ENCODE measurements at places on chromosomes 4 and X.

DNA sequence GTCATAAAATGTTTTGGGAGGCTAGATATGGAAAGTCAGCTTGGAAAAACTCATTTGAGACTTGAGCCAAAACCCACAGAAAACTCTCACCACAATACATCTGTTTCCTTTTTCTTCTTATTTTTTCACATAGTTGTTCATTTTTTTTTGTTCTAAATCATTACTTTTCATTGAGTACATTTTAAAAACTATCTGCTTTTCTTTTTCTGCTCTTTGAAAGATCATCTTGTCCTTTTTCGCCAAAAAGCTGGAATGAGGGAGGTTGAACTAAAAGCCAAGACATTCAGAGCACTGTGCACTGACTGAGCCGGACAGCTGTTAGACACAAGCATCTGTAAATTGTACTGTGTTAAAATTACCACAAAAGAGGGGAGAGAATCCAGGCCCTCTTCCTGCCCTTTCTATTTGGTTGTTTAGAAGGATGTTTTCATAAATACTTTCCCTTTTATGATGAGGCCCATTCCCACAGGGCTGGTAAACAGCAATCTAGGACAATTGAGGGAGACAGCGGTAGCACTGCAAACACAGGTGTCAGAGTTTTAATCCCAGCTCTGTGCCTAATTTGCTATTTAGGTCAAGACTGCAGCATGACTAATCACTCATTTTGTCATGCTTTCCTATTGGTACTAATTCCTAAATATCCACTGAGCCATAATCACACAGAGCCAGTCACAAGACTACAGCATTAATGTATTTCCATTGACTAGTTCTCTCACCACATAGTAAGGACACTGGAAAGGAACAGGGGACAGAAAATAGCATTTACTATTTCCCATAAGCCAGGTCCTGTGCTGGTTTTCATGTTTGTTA is 7.3 kb upstream of the RNF150 start:
- no peaks in the 10 kb centered on the region for H3K27me3 ChIP-seq
- H3K27ac ChIP-seq, result no peak overlapping the region
- peaks cover 2% of the 10 kb centered on the region for H3K4me1 ChIP-seq
- H3K4me3 ChIP-seq, result no peak overlapping the region

DNA sequence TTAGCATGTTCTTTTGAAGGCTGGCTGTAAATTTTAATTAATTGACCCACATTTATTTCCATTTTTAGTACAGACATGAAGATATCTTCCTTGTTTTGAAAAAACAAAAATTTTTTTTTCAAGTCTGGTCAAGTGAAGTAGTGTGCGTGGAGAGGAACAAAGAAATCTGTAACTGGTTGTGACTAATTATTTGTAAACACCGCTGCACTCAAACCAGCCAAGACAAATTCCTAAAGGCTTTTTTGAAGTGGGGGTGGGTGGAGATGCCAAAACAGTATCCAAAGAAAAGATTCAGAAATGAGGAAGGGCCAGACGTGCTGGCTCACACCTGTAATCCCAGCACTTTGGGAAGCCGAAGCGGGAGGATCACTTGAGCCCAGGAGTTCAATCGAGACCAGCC is 88.3 kb downstream of the SHROOM2 start:
- peaks cover 5% of the 10 kb centered on the region for H3K4me1 ChIP-seq
- no peak overlapping the region for H3K4me3 ChIP-seq
- no peaks in the 10 kb centered on the region for H3K36me3 ChIP-seq
- DNase-seq, result no peak
- no peak overlapping the region for H3K27ac ChIP-seq

- no peaks in the 10 kb centered on the region for H3K36me3 ChIP-seq
- no peak overlapping the region for H3K4me3 ChIP-seq
- DNase-seq, result no peak
- H3K4me1 ChIP-seq, result no peaks in the 10 kb centered on the region
These were observed 77.8 kb downstream of the OR13H1 start for GRCh38 chrX:131621650-131622049.

DNA sequence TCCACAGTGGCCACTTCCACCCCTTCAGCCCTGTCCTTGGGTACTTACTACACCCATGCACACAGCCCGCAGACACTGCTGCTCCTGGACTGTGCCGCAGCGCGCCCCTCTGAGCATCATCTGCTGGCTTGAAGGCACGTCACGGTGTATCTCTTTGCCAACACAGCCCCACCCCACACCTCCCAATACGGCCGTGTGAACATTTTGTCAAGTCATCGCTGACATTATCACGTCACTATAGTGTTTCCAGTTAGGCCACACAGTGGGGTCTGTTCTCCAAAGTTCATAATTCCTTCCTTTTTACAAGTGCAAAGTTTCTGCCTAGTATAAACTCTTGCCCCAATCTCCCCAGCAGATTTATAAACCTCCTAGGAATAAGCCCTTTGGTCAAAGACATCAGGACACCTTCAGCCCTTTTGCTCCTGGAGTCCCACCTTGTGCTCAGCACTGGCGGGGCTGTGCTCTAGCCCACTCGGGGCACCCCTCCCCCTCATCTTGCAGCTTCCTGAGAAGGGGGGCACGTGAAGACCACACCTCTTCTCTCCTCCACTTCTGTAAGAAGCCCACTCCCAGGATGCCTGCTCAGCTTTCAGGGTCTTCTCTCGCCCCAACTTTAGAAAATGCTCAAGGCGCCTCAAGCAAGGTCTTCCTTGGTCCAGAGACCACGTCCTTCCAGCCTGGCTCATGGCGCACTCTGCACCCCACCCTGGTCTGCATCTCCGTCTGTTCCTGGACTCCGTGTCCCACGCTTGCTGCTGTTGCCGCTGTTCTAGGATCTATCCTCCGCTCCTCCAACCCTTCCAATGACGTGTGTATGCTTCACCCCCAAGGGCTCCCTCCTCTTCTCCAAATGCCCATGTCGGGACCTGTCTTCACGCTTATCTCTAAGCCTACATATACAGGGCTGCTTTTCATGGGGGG is 7.2 kb downstream of the FAM53A start:
- no peak overlapping the region for H3K4me3 ChIP-seq
- no peaks in the 10 kb centered on the region for H3K27me3 ChIP-seq
- H3K27ac ChIP-seq, result no peak overlapping the region
- no peak for DNase-seq

- no peak for DNase-seq
- H3K4me3 ChIP-seq, result no peak overlapping the region
- no peaks in the 10 kb centered on the region for H3K27me3 ChIP-seq
- no peak overlapping the region for H3K27ac ChIP-seq
- H3K36me3 ChIP-seq, result peaks cover 48% of the 10 kb centered on the region
These were observed 128.2 kb downstream of the CBR4 start for GRCh38 chr4:168881781-168882420.
